ENCODE measurements at places on chromosomes 16 and 17.

DNA sequence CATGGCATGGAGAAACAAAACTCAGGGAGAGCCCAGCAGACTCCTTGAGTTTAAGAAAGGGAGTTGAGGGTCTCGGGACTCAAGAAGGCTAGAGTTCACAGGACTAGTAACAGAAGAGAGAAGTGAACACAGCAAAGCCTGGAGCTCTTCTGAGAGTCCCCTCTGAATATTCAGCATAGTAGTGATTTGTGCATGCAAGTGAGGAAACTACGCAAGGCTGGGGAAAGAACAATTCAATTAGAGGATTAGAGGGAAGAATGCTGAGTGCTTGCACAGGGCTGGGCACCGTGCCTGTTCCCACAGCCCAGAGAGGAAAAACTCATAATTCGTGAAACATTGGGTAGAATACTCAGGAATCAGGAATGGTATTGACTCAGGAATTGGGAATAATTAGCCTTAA, 540.0 kb upstream of the SALL1 start:
- no peak for DNase-seq

- no peak for DNase-seq
Observed at GRCh38 chr16:51987519-51987918, 559.4 kb downstream of the TOX3 start.

DNA sequence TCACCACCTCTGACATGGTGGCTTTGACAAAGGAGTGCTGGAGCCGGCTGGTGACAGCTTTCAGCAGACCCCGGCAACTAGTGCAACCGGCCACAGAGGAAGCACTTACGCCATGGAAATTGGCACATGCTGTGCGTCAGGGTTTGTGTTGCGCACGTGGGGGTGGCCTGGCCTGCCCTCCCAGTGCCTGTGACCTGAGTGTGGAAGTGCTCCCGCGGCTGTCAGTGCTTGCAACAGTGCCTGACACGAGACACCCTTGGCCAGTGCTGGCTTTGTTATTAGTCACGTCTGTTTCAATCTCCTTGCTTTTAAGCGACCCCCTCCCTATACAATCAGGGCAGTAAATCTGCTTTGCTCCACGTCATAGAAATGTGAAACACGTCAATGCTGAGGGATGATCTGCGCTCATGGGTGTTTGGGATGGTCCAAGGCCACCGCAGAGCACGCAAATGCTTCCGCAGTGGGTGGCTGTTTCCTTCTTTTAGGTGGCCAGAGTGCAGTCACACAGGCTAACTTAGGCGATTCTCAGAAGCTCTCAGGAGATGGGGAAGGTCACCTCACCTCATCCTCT, 64.3 kb downstream of the PGS1 start:
- DNase-seq = no peak

GRCh38 chr16:22423716-22424115, 49.3 kb upstream of the CDR2 start:
- DNase-seq = no peak

DNA sequence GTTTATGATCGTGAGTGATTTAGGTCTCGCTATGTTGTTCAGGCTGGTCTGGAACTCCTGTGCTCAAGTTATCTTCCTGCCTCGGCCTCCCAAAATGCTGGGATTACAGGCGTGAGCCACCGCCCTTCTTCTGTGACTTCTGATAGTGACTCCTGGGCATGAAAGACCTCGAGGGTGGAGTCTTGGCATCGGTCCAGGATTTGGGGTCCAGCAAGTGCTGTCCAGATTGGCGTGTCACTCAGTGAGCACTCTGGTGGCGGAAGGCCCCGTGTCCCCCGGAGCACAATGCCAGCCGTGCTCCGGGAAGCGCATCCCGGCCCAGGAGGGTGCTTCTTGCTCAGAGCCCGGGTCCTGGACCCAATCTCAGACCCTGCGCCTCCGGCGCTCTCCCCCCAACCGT, 6.8 kb downstream of the OR1F1 start:
- no peak for DNase-seq

GRCh38 chr16:81885976-81886586, 107.0 kb downstream of the PLCG2 start:
- DNase-seq = peak; percentile 35

- DNase-seq = no peak
Observed at GRCh38 chr17:49386373-49386772, 24.3 kb upstream of the ZNF652 start.

DNA sequence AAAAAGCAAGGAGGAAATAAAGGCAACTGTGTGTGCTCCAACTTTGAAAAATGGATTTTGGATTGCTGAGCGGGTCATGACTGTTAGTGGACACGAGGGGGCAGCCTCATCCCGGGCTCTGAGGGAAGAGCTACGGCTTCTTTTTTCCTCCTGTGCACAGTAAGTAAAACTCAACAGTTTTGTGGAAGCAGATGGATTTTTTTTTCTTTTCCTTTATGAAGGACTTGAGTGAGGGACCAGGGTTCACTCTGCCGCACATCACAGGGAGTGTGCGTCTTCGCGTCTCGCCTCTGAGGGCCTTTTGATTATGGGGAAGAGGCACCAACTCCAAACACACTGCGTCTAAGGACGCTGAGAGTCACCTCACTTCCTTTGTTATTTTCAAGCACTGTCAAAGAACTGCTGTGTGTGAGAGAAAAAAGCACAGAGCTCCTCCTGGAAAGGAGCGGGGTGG, 80.3 kb upstream of the GOT2 start:
- peak; percentile 42 for DNase-seq

DNA sequence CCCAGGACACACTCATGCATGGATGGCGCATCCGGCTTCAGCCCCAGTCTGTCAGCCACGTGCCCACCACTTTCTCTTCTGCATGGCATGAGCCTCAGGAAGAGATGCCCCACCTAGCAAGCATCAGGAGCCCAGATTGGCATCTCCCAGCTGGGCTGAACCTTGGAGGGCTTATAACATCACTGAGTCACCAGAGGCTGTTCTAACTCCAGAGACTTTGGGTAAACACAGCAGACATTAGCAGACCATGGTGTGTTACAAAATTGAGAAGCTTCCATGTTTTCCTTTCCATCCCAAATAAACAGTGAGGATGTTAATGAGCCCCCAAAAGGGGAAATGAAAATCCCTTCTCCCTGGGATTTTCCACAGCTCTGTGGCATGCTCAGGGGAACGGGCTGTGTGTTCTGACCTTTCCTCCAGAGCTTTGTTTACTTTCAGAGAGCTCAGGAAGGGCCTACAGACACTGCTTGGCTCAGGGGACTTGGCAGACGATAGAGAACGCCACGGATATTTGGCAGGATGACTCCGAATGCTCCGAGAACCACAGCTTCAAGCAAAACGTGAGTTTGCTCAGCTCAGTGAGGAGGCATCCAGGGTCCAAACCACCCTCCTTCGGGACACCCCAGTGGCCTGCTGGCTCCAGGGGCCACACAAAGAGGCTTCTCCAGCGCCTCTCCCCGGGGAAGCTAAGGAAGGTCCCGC, 16.5 kb downstream of the GLP2R start:
- no peak for DNase-seq

DNA sequence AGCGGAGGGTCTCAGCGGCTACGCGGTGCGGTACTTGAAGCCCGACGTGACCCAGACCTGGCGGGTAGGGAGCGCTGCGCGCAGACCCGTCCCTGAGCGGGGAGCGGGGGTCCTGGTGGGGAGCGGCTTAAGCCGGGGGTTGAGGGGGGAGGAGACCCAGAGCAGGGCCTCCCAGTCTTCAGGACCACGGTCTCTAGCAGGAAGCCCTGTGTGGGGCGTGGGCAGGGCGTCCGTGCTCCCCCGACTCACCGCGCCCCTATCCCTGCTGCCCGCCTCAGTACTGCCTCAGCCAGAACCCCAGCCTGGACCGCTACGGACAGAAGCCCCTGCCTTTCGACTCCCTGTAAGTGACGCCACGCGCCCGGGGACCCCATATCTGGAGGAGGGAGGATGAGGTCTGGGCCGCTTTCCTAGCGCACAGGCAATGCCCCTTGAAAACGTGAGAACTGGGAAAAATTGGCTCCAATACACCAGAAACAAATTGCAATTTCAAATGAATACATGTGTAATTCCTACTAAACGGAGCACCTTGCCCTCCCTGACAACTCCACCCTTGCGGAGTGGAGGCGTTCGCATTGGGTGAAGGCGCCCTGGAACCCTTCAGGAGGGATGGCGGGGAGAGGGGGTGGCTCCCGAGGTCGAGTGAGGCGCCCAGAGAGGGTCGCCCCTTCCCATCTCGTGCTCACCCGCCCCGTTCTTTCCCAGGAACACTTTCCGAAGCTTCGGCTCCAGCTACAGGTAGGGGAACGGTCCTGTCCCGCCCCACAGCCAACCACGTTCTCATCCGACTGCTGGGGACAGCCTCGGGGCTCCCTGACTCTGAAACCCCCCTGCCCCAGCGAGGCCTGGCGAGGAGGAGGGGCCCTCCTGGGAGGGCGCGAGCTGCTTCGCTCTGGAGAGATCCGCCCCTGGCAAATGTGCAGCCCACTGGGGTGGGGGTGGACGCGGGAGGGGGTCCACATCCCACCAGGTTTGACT, 14.6 kb upstream of the CNGB1 start:
- DNase-seq = no peak

- DNase-seq = no peak
Observed at GRCh38 chr16:6146874-6147425, 1049.4 kb upstream of the EEF2KMT start.

DNA sequence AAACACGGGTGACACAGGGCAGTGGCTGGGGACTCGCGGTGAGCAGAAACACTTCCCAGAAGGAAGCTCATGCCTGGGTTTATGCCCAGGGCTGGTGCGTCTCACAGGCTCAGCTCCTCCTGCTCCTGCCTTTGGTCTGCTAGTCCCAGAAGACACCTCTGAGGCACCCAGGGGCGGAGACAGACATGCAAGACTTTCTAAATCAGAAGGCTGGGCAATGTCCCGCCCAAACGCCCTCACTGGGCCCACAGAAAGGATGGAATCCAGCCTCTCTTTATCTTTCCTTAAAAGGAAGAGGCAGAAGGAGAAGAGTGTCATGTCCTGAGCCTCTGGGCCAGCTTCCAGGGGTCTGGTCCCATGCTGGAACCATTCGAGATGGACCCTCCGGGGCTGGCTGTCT, 197.7 kb upstream of the RPL38 start:
- no peak for DNase-seq

- no peak for DNase-seq
Observed at GRCh38 chr17:47713980-47714700, 18.9 kb upstream of the TBX21 start.

GRCh38 chr16:8087597-8088289, 502.6 kb downstream of the TMEM114 start:
- no peak for DNase-seq

- DNase-seq = no peak
Observed at GRCh38 chr16:88061346-88062110, 110.3 kb downstream of the BANP start.

DNA sequence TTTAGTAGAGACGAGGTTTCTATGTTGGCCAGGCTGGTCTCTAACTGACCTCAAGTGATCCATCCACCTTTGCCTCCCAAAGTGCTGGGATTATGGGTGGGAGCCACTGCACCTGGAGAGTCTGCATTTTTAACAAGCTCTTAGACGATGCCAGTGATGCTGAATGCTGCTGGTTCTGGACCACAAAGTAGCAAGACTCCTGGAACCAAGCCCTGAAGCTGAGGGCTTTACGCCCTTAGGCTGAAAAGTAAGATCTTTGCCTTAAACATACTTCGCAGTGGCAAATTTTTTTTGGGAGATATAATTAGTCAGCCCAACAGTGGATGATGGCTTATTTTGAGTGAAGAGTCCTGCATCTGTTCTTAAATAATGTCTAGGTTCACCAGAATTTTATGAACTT, 14.0 kb downstream of the METTL9 start:
- DNase-seq = no peak

DNA sequence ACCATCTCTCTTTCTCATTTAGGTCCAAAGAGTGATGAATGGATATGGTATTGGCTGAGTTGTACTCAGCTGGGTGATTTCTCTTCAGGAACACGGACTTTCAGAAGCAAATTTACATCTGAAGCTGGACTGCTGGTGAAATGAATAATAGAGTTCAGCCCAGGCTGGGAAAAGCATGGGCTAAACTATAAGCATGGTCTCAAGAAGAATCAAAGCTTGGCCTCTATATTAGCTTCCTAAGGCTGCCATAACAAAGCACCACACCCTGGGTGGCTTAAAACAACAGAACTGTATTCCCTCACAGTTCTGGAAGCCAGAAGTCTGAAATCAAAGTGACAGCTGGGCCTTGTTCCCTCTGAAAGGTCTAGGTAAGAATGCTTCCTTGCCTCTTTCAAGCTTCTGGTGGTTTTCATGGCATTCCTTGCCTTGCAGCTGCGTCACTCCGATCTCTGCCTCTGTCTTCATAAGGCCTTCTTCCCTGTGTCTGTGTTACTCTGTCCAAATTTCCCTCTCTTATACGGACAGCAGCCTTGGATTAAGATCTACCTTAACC, 89.8 kb upstream of the CES5A start:
- no peak for DNase-seq

- no peak for DNase-seq
Observed at GRCh38 chr17:2485543-2485942, 26.1 kb downstream of the METTL16 start.

DNA sequence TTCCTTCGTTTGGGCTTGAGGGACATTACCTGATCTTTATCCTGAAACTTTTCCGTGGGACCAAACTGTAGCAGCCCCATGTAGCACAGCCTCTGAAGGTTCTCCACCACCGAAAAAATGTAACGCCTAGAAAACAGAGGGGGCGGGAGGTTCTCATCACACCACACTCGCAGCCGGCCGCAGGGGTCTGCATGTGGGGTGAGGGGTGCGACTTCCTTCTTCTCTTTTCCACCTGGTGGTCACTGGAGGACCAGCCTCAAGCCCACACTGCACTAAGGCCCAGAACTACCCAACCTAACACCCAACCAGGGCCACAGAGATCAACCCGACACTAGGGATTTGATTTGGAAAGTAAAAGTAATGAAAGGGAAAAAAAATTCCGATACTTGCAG, 57.1 kb downstream of the GTF3C1 start:
- no peak for DNase-seq

- DNase-seq = no peak
Observed at GRCh38 chr17:48612854-48613691, 2.0 kb downstream of the HOXB8 start.

GRCh38 chr16:49483251-49483650, 109.6 kb downstream of the C16orf78 start:
- DNase-seq = no peak

- no peak for DNase-seq
Observed at GRCh38 chr16:88856122-88856827, 472 bp downstream of the GALNS start.

GRCh38 chr17:71217769-71218168, 903.1 kb upstream of the SOX9 start:
- DNase-seq = no peak

GRCh38 chr17:21005367-21005766, 37.4 kb downstream of the USP22 start:
- no peak for DNase-seq

DNA sequence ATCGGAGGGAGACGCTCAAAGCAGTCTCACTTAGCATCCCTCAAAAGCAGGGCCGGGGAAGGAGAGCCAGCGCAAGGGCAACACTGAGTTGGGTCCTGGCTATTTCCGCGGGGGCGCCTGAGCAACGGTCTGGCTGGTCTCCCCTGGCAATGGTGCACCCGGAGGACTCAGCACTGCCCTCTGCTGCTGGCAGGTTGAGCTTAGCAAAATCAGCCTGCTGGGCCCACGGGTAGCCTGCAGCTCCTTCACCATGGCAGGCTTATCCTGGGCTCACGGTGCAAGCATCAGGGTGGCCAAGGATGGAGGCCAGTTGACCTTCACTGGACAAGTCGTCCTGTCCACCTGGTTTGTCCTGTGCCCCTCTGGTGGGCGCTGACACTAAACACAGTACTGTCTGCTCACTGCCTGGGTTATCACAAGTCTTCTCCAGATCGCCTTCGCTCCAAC, 14.4 kb upstream of the ALDH3A1 start:
- peak; percentile 48 for DNase-seq

All from DND-41 (cell line).